GM12891 (cell line): ENCODE measurements at places on chromosomes 6 and 20.

DNA sequence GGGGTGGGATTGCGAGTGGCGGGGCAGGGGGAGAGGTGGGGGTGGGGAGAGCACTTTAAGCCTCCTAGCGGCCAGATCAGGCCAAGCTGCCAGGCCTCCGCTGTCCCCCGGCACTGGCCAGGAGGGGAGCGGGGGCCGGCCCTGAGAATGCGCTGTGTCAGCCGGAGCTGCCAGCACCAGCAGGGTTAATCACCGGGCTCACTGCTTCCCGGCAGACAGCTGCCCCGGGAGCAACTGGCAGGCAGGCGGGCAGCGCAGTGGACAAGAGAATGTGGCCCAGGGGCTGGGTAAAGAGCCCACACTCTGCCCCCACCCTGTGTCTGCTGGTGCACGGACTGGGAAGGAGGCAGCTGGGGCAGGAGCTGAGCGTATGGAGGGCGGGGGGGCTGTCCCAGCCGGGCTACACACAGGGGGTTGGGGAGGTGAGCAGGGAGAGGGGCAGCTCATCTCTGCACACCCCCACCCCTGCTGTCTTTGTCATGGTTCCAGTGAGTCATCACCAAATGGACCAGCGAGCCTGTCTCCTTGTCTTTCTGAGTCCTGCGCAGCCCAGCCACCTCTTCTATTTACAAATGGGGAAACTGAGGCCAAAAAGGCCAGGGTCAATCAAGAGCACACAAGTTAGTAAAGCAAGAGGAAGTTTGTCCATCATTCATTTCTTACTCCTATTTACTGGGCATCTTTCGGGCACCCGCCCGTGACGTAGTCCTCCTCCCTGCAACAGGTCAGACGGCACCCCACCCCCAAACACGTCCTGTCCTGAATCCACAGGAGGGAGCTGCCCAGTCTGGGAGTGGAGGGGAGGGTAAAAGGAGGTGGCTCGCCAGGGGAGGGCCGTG is 2.1 kb upstream of the LAMA5 start:
- DNase-seq = no peak

DNA sequence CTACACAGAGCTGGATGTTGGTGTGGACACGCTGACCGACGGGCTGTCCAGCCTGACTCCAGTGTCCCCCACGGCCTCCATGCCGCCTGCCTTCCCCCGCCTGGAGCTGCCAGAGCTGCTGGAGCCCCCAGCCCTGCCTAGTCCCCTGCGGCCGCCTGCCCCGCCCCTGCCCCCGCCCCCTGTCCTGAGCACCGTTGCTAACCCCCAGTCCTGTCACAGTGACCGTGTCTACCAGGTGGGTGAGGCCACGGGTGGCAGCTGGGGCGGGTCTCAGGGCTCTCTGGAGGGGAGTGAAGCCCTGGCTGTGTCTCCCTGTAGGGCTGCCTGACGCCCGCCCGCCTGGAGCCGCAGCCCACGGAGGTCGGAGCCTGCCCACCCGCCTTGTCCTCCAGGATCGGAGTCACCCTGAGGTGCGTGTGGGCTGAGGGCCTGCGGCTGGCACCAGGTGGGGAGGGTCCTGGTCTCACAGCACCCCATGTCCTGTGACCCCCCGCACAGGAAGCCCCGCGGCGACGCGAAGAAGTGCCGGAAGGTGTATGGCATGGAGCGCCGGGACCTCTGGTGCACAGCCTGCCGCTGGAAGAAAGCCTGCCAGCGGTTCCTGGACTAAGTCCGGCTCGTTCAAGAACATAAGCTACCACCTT is 2.9 kb downstream of the SLC2A4RG start:
- DNase-seq = no peak

DNA sequence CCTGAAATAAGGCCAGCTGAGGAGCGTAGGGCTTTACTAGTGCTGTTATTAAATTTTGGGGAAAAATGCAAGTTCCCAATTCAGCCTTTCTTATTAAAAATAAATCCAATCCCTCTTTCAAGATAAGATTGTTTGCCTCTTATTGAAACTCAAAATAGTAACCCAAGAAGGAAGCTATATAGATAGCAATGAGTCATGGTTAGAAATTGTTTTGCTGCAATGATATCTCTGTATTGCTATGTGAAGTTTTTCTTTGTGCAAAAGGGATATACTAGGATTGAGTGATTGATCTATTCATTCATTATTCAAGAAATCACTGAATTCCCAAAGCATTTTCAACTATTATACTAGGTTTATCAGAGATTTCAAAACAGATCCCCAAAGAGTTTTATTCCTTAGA is 93.0 kb upstream of the HDAC2 start:
- DNase-seq = no peak

- peak; percentile 20 for DNase-seq
Observed at GRCh38 chr6:1792989-1793388, 183.3 kb downstream of the FOXC1 start.

- DNase-seq = no peak
Observed at GRCh38 chr6:30231067-30231466, 17.9 kb upstream of the TRIM26 start.
